SJSA1 (cell line): ENCODE measurements at places on chromosomes 13 and 19.

GRCh38 chr19:16608290-16608739 lies 19.7 kb downstream of the MED26 start:
- no peak for DNase-seq

DNA sequence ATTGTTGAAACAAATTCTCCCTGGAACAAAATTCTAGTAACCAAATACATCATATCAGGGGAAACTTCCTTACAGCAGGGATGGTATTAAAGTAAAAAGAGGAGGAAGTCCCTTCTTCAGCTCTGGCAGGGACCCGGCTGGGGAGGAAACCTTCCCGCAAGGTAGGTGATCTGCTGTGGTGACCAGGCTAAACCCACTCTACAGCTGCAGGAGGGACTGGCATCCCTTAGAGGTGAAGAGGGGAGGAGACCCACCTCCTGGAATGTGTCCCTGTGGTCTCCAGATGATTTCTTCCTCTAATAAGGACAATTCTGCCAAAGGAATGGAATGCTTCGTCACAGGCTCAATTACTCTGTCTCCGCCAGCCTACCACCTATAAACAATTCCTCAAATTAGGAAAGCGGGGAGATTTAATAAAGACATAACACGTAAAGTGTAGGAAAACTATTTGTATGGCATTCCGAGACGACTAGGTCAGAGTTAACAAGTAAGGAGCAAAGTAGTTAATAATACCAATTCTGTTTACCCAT lies 637 bp upstream of the PDS5B start:
- DNase-seq = no peak

GRCh38 chr13:111120422-111120821 lies 5.3 kb downstream of the ARHGEF7 start:
- DNase-seq = peak; percentile 73

DNA sequence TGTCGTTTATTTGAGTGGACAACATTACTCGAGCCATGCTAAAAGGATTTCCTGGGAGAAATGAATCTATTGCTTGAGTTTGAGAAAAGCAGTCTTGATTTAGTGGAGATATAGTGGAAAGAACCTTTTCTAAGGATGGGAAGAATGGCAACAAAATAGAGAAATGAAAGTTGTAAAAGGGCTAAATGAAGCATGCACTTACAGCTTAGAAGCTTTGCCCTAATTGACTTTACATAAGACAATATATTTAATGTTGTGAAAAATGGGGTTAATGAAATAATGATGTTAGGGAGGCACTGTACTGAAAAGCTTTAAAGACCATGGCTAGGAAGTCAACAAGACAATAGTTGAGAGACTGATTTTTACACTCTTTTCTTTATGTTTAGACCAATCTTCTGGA lies 35.4 kb downstream of the SLC10A2 start:
- DNase-seq = no peak

GRCh38 chr13:50511877-50512341 lies 331.6 kb downstream of the DLEU7 start:
- DNase-seq = no peak

- no peak for DNase-seq
Observed at GRCh38 chr13:108985166-108985565, 355.8 kb downstream of the MYO16 start.
